ENCODE measurements at places on chromosomes 16 and 17. TPM values are rescaled to one million over a fixed set of nuclear protein-coding genes. Genes with fewer than 3 reads are reported as not detected.
A peak's percentile ranks its signal among the peaks of the same experiment; 100 is the strongest.

GRCh38 chr16:49821614-49822282 lies 34.2 kb downstream of the ZNF423 start:
- DNase-seq = no peak

GRCh38 chr17:35129154-35129972 lies 7.9 kb downstream of the FNDC8 start:
- DNase-seq = no peak

- no peak for DNase-seq
Observed at GRCh38 chr16:23840310-23840709, 4.5 kb downstream of the PRKCB start.

DNA sequence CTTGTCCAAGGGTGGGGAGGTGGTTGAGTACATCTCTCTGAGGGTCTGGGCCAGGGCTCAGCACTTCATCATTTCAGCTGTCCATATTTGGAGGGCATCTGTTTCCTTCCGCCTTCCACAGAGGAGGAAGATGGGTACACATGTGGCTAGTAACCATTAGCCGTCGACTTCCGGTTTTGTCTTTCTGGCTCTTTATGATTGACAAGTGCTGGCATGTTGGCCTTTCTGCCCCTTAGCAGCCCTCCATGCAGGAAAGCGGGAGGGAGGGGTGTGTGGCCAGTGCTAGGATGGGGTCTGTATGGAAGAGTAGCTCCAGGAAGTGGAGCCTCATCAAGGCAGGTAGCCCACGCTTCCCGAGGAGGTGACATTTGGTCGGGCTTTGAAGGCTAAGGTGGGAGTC lies 69.6 kb downstream of the RAI1 start:
- peak; percentile 85 for DNase-seq

GRCh38 chr16:72203401-72203800 lies 31.4 kb upstream of the PMFBP1 start:
- DNase-seq = peak; percentile 69

DNA sequence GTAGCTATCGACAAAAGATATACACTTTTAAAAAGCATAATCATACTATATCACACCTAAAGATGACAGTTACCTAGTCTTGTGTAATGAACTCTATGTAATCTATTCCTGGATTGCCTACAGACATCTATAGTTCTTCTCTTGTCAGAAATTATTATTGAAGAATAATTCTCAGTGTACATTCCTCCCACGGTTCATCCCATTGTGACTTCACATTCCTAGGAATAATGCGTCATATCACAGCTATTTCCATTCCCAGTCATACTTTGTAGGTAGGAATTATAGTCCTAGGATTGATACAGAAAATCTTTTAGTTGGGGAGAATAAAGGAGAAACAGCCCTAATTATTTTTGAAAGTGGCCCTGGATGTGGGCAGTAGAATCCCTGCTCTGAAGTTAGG lies 44.0 kb upstream of the ABCC11 start:
- DNase-seq = no peak

DNA sequence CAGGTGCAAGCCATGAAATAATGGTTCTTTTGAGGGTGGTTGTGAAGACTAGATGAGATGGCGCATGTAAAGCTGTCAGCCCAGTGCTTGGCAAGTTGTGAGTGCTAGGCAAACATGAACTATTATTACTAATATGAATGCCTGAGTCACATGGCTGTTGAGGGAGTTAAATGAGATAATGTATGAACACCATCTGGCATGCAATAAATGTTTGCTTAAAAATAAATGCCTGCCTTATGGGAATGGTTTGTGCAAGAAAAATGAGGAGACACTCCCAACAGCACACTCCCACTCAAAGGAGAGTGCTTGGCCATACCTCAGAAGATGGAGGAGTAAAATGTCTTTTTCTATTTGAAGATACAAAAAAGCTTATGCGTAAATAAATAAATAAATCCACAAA lies 3.6 kb downstream of the MAPK3 start:
- DNase-seq = no peak

The CPNE7 gene
- total RNA-seq = 56.0 TPM

The SMIM22 gene
- total RNA-seq = not detected

The PPP1R9B gene
- total RNA-seq = 91.3 TPM

The HEATR9 gene
- total RNA-seq = 0.14 TPM

All from activated CD4-positive, alpha-beta T cell treated with anti-CD3 and anti-CD28 coated beads, Interleukin-2, amount 10 ng/mL, durations not matched to agents 24 days and 14 days (primary cell).